ENCODE measurements at places on chromosomes 13 and 19. TPM values are rescaled to one million over a fixed set of nuclear protein-coding genes. Genes with fewer than 3 reads are reported as not detected.

The MED16 gene
- 46.5 TPM for polyA plus RNA-seq

The TEKTIP1 gene
- polyA plus RNA-seq: 3.9 TPM

GRCh38 chr19:40221858-40222619, 3.9 kb upstream of the TTC9B start:
- peak; percentile 49 for DNase-seq

DNA sequence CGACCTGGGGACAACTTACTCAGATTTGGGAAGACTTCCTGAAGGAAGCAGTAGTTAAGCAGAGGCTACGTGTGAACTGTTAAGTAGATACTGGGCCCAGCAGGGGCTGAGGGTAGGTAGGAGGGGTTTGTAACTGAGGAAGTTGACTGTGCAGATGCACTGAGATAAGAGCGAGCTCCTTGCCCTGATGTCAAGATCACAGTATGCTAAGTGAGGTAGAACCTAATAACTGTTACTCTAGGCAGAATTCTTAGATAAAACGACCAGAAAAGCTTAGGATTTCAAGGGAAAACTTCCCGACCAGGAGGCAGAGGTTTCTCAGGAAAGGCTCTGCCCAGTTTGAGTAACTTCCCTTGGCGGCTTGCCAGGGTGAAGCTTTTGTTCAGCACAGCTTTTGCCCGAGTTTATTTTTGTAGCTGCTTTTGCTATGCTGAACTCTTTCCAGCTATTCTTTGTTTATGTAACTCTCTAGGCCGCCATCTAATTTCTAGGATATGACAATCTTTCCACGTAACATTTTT, 632.1 kb downstream of the DIAPH3 start:
- DNase-seq: peak; percentile 25

- no peak for DNase-seq
These were observed 1442.6 kb downstream of the SLITRK5 start for GRCh38 chr13:89113744-89114143.

- DNase-seq: no peak
These were observed 62.3 kb upstream of the STARD13 start for GRCh38 chr13:33347861-33348260.

Data from left renal pelvis (tissue), 4 donors.